ENCODE measurements at places on chromosomes 2 and 18.

GRCh38 chr2:230748087-230748486 is 35.4 kb downstream of the CAB39 start:
- no peak for DNase-seq

DNA sequence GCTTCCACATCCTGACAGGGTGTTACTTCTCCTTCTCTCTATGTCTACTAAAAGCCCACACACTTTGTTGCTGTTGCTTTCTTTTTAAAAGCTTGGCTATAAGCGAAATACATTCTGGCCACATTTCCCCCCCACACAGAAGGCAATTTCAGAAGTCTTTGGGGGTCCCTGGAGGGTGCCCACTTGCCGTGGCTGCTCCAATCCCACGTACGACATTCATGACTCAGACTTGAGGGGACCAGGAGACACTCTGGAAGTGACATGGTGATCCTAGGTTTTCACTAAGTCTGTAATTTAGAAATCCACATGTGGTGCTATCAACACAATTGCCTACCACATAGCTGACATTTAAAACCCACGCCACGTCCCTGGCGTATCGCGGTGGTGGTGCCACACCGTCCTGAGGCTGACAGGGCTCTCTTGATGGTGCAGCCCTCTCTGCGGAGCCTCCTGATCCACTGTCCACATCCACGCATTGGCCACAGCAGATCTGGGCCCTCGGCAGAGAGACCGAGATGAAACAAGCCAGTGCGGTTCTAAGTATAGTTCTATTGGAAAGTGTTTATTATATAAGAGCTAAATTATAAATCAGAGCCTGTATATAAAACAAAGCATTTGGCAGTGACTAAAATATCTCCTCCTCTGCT is 42.4 kb downstream of the CYP27C1 start:
- no peak for DNase-seq

DNA sequence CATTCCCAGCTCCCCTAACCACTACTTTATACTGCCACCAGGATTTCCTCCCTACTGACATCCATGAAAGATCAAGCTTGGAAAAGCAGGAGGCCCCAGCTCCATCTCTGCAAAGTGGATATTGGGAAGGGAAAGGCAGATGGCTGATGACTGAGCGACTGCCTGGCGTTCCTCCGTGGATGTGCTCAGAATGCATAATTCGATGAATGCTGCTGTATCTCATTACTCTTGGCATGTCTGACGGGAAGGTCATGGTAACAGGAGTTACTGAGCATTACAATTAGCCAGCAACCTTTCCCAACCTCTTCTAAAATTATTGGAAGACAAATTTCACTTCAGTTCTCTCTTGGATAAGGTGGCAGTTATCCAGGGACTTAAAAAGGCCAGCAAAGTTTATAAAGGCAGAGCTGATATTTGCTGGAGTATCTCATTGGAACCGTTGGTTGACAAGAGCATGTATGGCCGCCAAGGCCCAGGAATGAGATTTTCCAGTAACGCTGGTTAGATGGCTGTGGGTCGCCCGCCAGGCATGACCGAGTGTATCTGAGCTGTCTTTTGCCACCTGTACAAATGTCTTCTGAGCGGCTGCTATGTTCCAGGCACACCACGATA is 34.5 kb downstream of the KCNE4 start:
- no peak for DNase-seq

GRCh38 chr2:206020171-206020570 is 65.8 kb downstream of the INO80D start:
- DNase-seq: no peak

DNA sequence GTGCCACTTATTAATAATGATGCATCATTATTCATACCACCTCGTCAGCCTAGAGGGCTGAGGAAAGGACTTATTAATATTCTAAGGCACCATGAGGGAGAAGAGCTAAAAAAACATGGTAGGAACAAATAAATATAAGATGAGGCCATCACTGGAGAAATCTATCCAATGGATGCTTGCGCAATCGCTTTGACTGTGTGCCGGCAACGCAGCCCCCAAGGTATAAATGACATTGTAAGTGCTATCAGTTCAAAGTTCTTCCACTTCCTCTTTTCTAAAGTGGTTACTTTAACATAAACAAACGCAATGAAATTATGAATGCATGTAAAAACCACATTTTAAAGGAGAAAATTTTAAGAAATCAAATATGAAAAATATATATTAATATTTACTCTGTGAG is 164.6 kb downstream of the EIPR1 start:
- no peak for DNase-seq

DNA sequence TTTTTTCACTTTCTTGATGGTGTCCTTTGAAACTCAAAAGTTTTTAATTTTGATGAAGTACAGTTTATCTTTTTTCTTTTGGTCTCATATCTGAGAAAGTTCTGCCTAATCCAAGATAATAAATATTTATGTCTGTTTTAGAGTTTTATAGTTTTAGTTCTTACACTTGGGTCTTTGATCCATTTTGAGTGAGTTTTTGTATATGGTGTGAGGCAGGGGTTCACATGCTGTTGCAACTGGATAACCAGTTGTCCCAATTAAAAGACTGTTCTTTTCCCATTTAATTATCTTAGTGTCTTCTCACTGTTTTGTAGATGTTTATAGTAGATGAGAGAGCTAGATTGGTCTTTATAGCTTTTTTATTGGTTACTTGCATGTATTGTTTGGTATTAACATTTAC is 43.6 kb downstream of the TET3 start:
- DNase-seq: no peak

DNA sequence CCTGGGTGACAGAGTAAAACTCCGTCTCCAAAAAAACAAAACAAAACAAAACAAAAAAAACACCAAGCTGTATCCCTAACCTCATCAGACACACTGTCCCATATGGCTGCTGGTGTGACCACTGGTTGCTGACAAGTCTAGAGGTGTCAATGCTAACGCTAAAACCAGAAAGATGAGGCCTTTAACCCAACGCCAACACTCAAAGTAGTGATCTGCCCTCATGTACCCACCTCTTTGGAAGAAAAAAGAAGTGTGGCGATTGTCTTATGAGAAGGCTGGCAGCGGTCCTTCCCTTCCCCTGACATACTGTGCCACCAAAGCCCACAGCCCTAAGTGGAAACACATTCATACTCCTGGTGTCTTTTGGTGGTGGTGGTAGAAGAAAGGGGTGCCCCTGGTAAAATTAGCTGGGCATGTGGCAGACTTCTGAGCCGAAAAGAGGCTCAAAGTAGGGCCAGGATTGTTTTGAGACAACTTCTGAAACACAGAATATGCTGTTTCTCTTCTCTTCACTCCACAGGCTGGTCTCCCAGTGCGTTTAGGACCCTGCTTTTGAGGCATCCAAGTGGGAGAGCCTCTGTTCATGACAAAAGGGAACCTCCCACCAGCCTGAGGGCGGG is 9.8 kb downstream of the SERTAD2 start:
- DNase-seq: no peak

DNA sequence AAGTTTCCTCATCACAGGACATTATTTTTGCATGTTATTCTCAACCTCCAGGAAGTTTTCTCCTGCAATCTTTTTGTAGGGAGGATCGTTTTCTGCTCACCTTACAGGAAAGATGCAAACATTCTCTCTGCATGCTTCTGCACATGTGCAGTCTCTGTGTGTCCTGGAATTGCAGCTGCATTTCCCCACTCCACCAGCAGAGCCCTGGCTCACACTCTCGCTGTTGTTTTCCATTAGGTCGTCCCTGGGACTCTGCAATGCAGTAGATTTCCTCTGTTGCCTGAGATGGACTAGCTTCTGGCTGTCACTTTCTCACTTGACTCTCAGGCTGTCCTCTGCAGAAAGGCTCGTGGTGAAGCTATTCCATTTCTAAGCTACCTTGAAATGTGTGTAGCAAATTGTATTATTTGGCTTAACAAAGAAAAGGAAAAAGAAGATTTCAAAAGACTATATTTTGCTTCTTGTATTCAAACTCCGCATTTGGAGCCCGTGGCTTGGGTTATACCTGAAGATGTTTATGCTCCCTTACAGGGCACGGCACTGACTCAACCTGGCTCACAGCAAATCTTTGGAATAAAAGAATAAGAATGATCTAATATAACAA is 346.7 kb downstream of the RAD51AP2 start:
- peak; percentile 64 for DNase-seq

GRCh38 chr18:80086281-80086680 is 22.8 kb upstream of the ADNP2 start:
- no peak for DNase-seq

DNA sequence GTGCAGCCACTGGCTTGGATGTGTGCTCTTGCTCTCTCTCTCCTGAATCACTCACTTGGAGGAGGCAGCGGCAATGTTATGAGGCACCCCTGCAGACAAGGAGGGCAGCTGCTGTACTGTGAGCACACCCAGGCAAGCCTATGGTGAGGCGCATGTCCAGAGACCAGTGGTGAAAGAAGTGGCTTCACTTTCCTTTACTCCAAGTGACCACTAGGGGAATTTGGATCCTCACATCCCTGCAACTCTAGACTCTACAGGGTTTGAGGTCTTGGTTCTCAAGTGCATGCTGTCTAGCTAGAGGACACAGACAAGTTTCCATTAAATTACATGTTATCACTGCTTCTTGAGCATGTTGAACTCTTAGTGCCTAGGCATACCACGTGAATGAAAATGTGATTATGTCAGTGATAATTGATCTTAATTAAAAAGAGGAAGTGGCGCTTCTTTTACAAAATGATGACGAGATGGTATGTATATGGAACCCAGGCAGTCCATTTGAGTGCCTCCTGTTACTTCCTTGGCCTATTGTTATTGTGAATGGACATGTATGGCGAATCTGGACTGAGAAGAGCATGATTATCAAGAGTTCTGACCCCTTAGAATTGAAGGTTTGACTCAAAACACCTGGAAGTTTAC is 181.0 kb upstream of the CDH2 start:
- DNase-seq: no peak

DNA sequence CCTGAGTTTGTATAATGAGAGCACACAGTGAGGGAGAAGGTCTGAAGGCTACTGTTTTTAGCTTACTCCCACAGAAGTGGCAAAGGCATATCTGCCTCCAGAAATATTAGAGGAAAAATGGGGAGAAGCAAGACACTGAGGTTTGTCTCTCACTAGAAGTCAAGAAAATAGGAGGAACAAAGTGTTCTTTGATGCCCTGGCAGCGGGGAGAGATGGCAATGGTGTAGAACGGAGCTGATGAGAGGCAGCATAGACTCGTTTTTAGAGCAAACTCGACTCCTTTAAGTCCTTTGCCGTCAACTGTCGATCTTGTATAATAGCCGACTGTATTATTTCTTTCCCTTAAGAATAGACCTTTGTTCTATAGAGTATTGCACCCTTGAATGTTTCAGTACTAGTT is 73.8 kb downstream of the ANKRD44 start:
- DNase-seq: no peak

- DNase-seq: no peak
Measured at GRCh38 chr2:46929612-46930011, 14.0 kb upstream of the MCFD2 start.

GRCh38 chr18:59159986-59160385 is 20.3 kb downstream of the SEC11C start:
- no peak for DNase-seq

GRCh38 chr2:37780387-37780676 is 108.9 kb upstream of the CDC42EP3 start:
- no peak for DNase-seq

DNA sequence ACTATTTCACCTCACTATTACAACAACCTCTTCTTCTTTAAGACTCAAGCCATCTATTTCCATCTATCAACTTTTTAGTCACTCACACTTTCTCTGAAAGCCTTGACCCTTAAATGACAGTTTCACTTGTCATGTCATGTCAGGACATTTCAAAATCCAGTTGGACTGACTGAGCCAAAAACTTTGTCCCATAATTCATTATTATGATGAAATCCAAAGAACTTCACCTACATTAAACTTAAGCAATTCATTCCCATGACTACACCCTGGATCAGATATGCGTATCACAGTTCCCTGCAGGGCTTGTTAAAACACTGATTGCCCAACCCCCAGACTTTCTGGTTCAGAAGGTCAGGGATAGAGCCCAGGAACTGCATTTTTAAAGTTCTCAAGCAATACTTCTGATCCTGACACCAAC is 26.5 kb downstream of the LDAH start:
- DNase-seq: no peak

DNA sequence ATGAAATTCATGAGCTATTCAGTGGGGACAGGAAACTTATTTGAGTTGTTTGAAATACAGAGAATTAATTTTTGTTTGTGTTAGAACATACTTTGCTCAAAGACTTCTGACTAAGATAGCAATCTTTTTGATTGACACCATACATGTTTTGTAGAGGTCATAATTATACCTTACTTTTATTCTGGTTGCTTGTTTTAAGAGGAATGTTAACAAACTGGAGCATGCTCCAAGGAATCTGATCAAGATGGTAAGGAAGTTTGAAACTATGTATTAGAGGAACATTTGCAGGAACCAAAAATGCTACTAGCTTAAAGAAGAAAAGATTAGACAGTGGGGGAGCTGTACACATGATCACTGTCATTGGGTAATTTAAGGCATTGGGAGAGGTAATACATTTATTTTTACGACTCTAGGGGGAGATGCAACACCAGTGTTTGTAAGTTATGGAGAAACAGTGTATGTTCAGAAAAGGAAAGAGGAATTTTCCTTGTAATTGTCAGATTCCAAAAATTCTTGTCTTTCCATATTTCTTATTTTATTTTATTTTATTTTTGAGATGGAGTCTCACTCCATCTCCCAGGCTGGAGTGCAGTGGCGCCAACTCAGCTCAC is 8.0 kb downstream of the AGFG1 start:
- peak; percentile 42 for DNase-seq

- no peak for DNase-seq
Measured at GRCh38 chr2:13550285-13551231, 833.8 kb downstream of the TRIB2 start.

GRCh38 chr2:227626580-227627151 is 9.4 kb downstream of the SCYGR4 start:
- DNase-seq: no peak

DNA sequence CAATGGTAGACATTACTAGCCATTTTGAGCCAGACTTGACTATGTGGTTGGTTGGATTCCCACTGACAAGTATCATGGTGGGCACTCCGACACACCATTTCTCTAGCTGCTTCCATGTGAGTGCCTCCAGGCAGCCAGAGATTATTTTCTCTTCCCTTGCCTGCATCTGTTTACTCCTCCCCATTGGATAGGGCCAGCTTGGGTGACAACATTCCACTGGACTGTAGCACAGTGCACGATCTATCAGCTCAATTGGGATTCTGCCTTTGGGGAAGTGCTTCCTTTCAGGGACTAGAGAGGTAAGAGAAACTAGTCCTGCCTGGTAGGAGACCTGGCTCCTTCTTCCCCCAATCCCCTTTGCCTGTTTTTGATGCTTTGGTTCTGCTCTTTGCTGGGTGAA is 49.0 kb upstream of the MAP4K3 start:
- DNase-seq: no peak
